ENCODE measurements at places on chromosomes 4 and X. TPM values are rescaled to one million over a fixed set of nuclear protein-coding genes. Genes with fewer than 3 reads are reported as not detected.

DNA sequence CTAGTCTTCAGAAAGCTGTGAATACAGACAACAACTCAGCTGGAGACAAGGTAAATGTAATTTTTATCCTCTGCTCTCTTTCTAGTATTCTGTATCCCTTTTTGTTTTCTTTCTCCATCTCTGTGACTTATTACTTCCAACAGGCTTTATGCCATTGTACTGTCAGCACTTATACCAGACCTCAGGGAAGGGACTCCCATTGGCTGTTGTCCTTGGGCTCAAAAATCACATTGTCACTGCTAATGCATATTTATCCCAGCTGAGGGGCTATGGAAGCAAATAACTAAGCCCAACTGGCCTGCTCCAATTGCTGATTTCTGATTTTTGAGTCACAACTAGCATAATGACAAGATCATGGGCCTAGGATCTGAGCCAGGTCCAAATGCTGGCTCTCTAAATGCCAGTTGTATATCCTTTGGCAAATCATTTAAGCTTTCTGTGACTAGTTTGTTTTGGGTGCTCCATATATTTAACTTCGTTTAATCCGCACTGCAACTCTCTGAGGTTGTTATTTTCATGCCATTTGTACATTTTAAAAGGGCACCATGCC is 395.1 kb upstream of the GNPDA2 start:
- DNase-seq: peak; percentile 19

- no peak for DNase-seq
These were observed 69.6 kb downstream of the KIT start for GRCh38 chr4:54727346-54727745.

GRCh38 chrX:111761578-111762135 is 80.7 kb downstream of the ALG13 start:
- no peak for DNase-seq

CT55 gene
- polyA plus RNA-seq: not detected

DNA sequence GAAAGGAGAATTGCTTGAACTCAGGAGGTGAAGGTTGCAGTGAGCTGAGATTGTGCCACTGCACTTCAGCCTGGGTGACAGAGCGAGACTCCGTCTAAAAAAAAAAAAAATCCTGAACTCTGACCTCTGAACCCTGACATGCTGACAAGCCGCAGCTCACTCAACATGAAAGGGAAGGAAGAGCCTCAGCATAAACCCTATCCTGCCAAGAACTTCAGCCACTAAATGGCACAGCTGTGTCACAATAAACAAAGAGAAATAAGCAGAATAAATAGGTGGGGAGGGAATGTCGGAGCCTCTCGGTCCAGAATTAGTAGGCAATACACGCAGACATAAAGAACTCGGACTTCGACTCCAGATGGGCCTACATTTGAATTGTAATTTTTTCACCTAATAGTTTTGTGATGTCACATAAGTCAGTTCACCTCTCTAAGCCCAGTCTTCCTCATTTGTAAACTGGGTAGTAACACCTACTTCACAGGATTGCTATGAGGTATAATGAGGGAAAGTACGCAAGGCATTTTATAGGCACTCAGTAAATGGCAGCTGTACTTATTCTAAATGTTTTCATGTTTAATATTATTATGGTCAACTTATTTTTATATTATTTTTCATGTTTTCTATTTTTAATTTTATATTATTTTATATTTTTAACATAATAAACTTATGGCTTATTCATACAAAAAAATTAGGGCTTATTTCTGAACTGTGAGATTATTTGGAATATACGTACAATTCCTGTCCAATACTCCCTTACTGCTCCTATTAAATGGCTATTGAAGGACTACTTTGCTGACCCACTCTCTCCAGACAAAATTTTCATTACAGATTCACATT is 243.4 kb downstream of the SCFD2 start:
- peak; percentile 45 for DNase-seq

Data from lung (tissue), 17 donors.